Peyer's patch (tissue), 4 donors: ENCODE measurements at places on chromosomes 6 and 20. TPM values are rescaled to one million over a fixed set of nuclear protein-coding genes. Genes with fewer than 3 reads are reported as not detected.

The CST5 gene
- total RNA-seq: not detected

DNA sequence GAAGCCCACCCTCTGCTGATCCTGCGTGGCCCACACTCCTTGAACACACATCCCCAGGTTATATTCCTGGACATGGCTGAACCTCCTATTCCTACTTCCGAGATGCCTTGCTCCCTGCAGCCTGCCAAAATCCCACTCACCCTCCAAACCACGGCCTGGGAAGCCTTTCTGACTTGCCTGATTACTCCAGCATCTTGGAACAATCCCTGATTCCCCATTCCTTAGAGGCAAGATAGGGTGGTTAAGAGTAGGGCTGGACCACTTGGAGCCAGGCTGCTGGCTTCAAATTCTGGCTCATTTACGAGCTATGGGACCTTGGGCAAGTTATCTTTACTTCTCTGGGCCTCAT lies 45.9 kb upstream of the CDH22 start:
- DNase-seq: no peak

- DNase-seq: peak; percentile 60
Observed at GRCh38 chr6:6556738-6557503, 31.6 kb upstream of the LY86 start.

GRCh38 chr6:43173591-43174262 lies 2.7 kb downstream of the SRF start:
- DNase-seq: peak; percentile 18

- DNase-seq: no peak
Observed at GRCh38 chr20:53896041-53896440, 174.4 kb downstream of the BCAS1 start.

DNA sequence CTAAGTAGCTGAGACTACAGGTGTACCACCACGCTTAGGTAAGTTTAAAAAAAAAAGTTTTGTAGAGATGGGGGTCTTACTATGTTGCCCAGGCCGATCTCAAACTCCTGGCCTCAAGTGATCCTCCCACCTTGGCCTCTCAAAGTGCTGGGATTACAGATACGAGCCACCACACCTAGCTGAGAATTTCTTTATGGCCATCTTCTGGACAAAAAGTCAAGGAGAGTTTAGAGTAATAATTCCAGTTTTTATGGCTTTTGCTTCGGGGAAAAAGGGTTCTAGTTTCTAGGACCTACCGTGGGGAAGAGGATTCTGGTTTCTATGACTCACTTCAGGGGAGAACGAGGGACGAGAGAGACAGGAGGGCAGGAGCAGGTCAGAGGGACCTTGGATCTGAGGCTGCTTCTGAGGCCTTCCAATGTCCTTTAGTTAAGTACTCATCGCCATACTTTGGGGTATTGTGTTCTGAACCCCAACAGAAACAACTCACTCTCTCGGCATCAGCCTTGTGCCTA lies 69.3 kb upstream of the IER3 start:
- DNase-seq: no peak

- no peak for DNase-seq
Observed at GRCh38 chr6:157209865-157210530, 113.3 kb downstream of the TMEM242 start.

- no peak for DNase-seq
Observed at GRCh38 chr20:53498341-53498740, 95.3 kb downstream of the ZNF217 start.

DNA sequence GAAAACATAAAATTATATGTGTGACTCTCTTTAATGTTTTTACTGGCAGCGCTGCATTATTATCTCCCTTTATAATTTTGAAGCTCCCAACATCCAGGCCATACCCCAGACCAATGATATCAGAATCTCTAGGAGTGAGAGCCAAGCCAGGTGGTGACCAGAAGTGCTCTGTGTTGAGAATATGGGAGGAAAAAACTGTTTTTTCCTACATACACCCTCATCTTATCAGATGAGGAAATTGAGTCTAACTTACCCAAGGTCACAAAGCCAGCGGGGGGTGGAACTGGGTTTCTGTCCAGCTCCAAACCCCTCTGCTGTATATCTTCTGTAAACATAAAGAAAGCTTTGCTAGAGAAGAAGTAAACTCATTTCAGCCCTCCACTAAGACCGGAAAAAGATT lies 42.5 kb downstream of the LY86 start:
- DNase-seq: no peak
